ENCODE measurements at places on chromosomes 5 and 9.

DNA sequence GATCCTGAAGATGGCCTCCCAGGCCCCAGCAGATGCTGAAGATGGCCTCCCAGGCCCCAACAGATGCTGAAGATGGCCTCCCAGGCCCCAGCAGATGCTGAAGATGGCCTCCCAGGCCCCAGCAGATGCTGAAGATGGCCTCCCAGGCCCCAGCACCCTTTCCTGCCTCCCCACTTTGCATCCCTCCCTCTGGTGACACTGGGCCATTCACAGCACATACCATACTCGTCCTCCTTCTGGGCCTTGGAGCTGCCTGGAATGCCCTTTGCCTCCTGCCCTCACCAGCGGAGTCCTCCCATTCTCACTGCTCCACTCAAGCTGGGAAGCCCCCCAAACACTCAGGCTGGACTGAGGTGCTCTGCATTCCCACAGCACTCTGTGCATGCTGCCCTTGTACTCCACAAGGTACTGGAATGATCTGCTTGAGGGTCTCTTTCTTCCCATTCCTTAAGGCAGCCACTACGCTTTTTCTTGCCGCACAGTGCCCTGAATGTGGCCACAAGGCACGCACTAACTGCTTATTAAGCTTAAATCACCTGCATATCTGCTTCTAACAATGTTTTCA, 550.0 kb downstream of the BNC2 start:
- DNase-seq: no peak

GRCh38 chr5:75414241-75414640, 77.2 kb downstream of the HMGCR start:
- DNase-seq: no peak

DNA sequence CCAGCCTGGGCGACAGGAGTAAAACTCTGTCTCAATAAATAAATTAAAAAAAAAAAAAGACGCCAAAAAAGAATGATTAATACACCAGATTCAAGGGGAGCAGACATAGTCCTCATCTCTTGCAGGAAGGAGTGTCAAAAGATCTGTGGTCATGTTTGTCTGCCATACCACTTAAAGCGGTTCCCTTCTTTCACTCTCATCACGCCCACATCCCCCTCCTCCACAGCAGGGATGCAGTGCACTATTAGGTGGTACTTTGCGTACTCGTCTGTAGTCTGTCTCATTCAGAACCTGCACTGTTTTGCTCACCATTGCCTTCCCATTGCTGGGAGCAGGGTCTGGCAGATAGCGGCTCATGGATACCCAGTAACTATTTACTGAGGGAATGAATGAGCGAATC, 11.2 kb downstream of the CDHR2 start:
- peak; percentile 56 for DNase-seq

- DNase-seq: peak; percentile 7
Measured at GRCh38 chr9:111598733-111599091, 735 bp downstream of the PTGR1 start.

DNA sequence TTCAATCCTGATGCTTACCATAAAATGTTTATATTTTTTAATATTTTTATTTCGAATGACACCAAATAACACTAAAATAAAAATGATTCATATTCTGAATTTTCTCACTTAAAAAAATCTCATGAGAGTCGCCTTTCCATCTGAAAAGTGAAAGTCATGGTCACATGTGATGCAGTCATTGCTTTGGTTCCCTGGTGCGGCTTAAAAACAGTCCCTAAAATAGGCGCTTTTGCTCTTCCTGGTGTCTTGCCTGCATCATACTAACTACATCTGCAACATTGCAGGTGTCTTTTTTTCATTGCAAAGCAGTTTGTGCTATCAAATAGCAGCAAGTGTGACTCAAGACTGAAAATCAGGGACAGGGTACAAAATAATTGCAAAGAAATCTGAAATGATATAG, 185.2 kb upstream of the NREP start:
- no peak for DNase-seq

DNA sequence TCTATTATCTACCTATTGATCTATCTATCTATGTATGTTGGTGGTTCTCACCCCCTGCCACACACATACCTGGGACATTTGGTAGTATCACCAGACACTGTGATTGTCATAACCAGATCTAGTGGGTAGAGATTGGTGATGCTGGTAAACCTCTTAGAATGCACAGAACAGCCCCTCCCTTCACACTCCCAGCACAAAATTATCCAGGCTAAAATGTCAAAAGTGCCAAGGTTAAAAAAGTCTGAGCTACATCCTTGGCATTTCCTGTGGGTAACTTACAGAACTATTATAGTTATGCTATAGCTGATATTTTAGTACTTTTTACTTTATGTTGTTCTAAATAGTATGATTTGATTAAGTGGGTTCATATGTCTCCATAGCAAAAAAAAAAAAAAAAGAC, 151.0 kb downstream of the FER start:
- no peak for DNase-seq

DNA sequence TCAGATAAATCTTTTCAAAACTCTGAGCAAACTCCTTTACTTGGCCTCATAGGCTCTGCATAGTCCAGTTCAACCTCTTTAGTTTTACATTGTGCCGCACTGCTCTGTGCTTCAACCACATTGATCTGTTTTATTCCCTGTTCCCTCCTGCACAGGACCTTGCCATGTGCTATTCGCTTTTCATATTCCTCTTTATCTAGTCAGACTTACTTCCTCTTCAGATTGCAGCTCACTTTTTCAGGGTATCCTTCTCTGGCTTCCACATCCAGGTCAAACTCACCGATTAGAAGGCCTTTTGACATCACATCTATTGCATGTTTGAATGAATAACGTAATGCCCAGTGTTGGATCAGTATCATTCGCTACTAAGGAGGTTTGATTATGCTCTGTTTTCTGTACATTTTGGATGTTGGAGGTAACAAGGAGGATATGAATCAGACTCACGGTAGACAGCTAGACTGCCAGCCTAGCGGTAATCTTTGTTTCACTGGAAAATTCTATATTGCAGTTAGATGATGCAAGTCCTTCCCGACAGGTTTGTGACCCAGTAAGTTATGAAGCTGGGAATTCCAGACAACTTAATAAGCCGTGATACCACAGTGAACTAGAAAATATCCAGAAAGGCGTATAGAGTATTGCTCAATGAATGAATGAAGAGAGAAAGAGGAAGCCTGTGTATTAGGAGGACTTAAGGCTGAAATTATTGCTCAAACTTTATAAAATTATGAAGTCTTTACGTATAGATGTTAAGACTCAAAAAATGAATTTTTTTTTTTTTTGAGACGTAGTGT, 65.7 kb downstream of the IQGAP2 start:
- no peak for DNase-seq

- DNase-seq: no peak
Measured at GRCh38 chr5:135241536-135241935, 157.5 kb downstream of the MACROH2A1 start.

DNA sequence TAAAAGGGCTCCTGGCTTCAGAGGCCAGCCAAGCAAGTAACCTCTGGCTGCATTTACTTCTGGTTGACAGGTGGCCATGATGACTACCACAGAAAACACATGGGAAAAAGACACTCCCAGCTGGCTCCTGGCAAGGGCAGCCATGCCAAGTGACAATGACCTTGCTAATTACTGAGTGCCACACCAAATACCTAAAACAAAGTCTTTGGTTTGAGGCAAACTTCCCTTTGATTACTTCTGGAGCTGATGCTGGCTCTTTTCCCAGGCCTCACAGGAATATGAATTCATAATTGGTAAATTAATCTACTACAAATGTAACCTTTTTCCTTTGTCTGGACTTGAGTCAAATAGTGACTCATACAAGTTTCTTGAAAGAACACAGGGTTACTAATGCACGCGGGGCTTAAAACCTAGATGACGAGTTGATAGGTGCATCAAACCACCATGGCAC, 61.0 kb downstream of the LPAR1 start:
- DNase-seq: no peak

DNA sequence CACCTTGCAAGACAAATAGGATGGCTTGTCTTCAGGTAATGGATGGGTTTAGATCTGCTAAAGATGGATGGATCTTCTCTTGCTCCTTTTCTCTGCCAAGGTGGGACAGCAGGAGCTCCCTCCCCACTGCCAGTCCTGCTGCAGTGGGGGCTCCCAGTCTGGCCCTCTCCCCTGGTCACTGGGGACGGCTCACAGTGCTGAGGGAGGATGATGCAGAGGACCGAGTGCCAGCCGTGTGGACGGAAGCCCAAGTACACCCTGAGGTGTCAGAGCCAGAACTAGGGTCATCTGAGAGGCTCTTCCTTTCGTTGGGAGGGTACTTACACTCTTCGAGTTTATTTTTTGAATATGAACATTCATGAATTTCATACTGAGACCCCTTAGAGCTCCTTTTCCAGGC, 5.7 kb downstream of the CCDC69 start:
- no peak for DNase-seq

GRCh38 chr9:110049699-110050450, 158.1 kb downstream of the C9orf152 start:
- DNase-seq: peak; percentile 49

GRCh38 chr5:143554187-143554717, 150.8 kb upstream of the NR3C1 start:
- DNase-seq: no peak

GRCh38 chr5:129399069-129399468, 61.0 kb upstream of the ADAMTS19 start:
- DNase-seq: no peak

- no peak for DNase-seq
Measured at GRCh38 chr9:31908158-31908890, 476.1 kb upstream of the ACO1 start.

DNA sequence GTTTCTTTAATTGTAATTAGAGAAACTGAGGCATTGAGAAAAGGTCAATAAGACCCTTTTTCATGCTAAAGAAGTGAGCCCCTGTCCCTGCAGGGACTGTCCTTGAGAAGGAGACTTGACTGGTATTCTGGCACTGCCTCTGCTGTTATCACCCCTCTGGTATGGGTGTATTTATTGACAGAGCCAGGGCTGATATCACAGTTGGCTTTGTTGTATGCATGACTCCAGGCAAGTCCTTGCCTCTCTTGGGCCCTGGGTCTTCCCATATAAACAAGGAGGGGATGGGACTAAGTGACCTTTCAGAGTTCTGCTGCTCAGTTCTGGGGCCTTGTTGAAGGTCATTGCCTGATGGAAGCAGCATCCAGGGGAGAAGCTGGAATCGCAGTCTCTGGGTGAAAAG, 71.8 kb upstream of the PPARGC1B start:
- no peak for DNase-seq
